ENCODE measurements at places on chromosomes 7 and 10.
A peak's percentile ranks its signal among the peaks of the same experiment; 100 is the strongest.

- DNase-seq: peak; percentile 3
Measured at GRCh38 chr7:129376778-129377700, 57.2 kb upstream of the STRIP2 start.

- DNase-seq: no peak
Measured at GRCh38 chr7:13067036-13067435, 379.6 kb downstream of the ARL4A start.

GRCh38 chr7:76166404-76167255 is 35.1 kb upstream of the SRRM3 start:
- peak; percentile 95 for DNase-seq

GRCh38 chr10:61882621-61883370 is 18.7 kb upstream of the ARID5B start:
- DNase-seq: no peak

- no peak for DNase-seq
Measured at GRCh38 chr7:114466917-114467316, 52.3 kb downstream of the FOXP2 start.

- no peak for DNase-seq
Measured at GRCh38 chr7:1250901-1251300, 18.2 kb downstream of the UNCX start.

DNA sequence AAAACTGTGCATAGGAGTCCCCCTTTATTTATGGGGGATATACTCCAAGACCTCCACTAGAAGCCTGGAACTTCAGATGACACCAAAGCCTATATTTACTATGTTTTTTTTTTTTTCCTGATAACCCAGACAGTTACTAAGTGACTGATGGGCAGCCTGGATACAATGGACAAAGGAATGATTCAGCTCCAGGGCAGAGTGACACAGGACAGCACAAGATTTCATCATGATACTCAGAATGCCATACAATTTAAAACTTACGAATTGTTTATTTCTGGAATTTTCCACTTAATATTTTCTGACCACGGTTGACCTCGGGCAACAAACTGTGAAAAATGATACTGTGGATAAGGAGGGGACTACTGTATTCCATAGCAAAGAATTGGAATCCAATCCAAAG is 843.6 kb downstream of the PCDH15 start:
- no peak for DNase-seq

DNA sequence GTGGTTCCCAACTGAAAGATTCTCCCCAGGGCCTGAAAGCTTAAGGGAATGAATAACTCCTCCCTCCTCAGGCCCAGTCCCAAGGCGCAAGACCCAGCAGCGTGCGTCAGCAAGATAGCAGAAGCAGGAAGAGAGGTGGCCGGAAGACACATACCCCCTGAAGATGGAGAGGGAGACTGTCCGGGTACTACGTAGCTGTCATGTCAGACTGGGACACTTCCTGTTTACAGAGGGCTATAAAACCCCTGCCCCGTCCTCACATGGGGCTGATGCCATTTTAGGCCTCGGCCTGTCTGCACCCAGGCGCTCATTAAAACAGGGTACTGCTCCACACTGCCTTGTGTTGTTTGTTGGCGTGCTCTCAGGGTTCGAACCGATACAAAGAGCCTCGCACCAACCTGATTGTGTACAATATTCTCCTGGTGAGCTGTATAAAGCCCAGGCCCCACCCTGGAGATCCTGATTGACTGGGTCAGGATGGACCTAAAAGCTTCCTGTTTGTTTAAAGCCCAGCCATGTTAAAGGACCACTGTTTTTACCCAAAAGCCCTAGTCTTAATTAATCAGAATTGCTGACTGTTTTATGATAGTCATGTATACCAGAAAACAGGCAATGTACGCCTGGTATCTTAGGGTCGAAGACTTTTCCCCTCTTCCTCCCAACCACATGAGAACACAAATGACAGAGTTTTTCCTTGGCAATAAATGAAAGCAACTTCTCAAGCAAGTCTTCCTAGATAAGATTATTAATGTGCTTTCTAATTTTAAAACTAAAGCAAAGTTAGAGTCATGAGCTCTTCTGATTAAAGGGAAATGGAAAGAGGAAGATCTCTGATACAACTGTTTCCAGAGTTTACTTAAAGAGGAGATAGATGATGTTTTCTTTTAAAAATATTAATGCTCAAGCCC is 251.5 kb downstream of the DOCK4 start:
- no peak for DNase-seq

DNA sequence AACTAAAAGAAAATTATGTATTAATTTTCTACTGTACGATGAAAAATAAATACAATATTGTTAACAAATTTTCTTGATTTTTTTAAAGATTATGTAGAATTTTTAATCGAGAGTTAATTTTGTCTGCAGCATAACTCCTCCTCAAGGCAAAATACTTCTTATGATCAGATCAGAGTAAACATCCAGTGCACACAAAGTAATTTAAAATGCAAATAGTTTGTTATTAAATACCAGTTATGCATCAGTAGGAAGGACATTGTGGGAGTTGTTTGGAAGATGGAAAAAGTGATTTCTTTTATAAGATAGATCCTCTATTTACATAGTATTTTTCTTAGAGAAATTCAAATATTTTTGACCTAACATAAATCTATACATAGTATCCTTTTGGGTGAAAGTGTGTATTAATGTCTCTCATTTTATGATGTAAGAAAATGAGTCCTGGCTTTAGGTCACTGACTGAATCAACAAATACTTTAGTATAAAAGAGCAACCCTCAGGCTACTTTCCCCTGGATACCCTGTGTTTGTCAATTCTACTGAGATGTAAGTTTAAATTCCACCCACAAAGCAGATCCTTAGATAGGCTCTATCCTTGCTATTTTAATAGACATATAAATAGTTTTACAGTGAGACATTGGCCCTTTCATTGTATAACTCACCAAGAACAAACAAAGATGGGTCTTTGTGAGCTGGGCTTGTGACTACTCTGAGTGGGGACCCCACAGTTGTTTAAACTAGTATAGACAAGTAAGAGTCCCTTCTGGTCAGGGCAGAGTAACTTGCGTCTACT is 1133.7 kb downstream of the GATA3 start:
- DNase-seq: no peak

Data from fibroblast of gingiva (primary cell).